ENCODE measurements at places on chromosomes 11 and 22.
A peak's percentile ranks its signal among the peaks of the same experiment; 100 is the strongest.

GRCh38 chr11:131925829-131926228 is 555.4 kb downstream of the NTM start:
- no peak for DNase-seq

GRCh38 chr11:1652771-1653540 is 23.4 kb downstream of the KRTAP5-5 start:
- peak; percentile 86 for DNase-seq

DNA sequence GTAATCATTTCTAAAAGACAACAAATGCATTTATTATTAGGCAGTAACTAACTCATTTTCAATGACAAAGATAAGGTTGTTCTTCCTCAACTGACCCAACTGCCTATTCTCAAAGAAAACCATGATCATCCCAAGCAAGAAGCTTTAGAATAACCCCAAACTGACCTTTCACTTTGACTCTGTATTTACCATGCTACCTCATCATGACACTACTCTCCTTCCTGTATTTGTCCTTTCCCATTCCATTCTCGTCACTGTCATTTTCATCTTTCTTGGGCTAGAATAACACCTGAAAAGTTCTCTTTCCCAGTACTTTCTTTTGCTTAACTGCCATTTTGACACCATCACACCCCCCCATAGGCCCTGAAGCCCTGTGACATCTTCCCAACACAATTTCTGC is 48.3 kb downstream of the TCF20 start:
- no peak for DNase-seq

DNA sequence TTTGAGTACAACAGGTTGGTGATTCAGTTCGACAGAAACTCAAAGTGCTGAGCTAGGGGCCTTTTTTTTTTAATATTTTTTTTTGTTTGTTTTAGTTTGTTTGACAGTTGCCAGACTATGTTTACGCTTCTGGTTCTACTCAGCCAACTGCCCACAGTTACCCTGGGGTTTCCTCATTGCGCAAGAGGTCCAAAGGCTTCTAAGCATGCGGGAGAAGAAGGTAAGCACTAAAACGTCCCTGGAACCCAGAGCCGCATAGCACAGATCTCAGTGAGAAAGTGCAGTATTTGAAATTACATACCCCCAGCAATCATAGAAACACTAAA is 649 bp downstream of the PRRG4 start:
- no peak for DNase-seq

DNA sequence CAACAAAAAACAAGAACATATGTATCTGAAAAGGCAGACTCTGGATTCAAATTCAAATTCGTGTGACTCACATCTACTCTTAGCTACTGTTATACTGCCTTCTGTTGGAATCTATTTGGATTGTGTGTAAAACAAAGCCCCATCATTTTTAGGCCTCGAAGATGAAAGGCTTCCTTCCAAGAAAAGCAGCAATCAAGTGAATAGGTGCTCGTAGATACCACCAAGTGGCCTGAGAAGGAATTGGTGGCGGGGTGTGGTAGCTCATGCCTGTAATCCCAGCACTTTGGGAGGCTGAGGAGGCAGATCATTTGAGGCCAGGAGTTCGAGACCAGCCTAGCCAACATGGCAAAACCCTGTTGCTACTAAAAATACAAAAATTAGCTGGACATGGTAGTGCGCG is 4.2 kb downstream of the GRAMD1B start:
- peak; percentile 40 for DNase-seq

DNA sequence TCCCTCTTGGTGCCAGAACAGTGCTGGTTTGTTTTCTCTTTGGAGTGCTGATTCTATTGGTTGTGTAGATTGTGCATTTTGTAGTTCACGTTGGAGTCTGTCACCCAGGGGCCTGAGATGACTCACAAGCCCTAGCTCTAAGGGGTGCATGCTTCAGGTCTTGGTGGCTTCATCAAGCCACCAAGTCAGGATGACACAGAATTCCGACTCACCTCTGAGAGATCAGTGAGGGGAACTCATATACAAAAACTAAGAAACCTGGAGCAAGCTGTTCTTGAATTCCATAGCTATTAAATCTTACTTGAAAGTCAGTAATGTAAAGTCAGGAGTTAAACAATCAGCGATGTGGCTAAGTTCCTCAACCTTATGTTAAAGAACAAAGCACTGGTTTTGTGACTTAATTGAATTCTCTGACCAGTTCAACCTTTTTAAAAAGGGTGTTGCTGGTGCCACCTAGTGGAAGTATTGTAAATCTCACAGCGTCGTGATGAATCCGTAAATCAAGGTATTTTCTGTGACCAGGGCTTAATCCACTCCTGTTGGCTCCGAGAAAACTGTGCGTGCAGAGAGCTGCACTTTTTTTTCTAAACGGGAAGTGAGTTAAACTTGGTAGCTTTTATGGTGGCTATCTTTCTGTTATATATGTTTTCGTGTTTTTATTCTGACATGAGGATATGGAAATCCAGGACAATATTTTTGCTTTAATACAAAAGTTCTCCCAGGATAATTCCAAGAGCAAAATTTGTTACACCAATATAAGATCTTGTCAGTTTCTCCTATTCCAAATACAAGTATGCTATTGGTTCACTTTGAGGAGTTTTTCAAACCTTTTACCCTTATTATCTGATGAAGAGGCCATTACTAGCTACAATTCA is 14.6 kb downstream of the MMP13 start:
- peak; percentile 13 for DNase-seq

DNA sequence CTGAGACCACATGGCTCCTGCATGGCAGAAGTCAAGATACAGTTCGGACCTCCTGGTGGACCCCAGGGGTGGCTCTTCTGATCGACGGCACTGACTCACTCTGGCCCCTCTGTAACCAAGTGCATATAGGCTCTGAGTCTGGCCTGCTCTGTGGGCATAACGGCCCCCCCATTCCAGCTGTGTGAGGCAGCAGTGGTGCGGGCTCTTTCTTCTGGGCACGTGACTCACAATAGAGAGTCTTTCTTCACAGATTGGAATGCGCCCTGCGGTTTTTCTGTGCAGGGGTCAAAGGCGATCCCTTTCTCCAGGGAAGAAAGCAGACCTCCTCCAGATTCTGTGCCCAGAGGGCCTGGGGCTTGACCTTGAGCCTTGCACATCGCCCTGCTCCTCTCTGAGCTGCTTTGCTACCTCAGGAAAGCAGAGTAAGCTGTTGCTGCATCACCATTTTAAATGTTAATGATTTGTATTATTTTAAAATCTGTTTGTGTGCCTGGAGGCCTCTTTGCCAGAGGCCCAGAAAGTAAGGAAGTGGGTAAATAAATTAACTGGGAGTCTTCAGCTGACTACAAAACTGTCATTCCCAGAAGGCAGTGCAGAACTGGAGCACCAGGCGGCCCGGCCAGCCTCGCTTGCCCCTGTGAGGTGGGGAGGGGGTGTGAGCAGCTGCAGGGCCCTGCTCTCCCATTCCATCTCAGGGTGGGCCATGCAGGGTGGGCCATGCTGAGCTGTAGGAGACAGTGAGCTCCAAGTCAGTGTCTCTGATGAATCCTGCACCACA is 199.0 kb downstream of the GRIK4 start:
- DNase-seq = no peak

DNA sequence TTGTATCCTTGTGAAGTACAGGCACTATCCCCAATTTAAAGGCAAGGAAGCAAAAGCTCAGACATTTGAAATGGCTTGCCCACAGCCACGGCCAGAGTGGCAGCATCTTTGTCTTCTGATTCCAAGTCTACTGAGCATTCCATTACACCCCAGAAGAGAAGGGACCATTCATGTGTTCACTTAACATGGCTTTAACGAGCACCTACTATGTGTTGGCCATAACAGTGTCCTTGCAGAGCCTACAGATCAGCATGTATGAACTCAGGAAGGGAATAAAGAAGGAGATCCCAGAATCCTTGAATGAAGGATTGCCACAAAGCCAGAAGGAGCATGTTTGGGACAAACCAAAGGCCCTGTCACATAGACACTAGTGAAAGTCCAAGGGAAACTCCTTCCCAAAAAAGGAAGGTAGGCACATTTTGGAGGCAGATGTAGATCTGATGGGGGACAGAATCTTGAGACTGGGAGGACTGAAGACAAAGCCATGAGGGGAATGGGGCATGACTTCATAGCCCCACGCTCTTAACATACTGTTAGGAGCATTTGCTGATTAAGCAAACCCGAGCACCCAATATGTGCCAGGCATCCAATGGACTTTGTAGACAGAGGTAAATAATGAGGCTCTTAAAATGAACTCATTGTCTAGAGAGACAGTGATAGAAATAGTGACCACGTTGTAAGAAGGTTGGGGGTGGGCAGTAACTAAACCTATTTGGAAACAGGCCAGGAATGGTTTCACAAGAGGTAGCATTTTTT is 54.9 kb downstream of the P4HA3 start:
- DNase-seq = no peak

DNA sequence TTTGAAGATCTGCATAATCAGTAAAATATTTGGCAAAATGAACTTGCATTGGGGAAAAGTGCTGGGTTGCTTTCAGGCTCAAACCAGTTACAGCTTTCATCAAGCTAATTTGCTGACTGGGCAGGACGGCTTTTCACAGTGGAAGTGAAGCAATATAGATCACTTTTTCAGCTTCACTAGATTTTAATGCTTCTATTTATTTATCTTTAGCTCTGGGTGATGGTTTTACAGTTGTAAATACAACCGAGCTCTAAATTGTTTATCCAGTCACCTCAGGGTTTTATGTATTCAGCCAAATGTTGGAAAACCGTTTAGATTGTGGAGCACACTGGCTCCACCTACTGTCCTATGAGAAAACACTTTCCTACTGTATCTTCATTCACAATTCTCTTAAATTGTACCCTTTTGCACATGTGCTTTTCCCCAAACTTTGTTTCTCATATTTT is 58.2 kb downstream of the ACER3 start:
- no peak for DNase-seq

DNA sequence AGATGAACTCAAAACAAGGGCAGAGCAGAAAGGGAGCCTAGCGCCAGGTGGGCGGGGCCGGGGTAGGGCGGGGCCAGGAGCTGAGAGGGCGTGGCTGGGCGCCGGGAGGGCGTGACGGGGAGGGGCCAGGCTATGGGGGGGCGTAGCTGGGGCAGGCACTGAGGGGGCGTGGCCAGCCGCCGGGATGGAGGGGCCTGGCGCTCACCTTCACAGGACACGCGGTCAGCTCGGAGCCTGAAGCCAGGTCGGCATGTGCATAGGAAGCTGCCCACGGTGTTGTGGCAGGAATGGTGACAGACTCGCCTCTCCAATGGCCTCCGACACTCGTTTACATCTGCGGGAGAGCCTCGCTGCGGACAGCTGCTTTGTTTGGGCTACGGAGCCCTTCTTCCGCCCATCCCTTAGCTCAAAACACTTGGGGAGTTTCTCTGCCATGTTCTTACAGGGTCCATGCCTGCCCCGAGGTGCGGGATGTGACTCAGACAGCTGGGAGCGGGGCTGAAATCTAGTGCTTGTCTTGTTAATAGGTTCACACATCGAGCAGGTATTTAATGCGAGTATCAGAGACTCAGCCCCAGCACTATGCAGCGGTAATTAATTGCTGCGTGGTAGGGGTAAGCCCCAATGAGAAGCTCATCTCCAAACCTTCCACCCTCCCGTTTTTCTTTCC is 13.4 kb downstream of the VWCE start:
- peak; percentile 29 for DNase-seq
